ENCODE measurements at places on chromosomes 16 and 17.

- no peak for DNase-seq
These were observed 489.9 kb upstream of the CDH5 start for GRCh38 chr16:65876624-65877023.

- no peak for DNase-seq
These were observed 93.7 kb downstream of the TANGO6 start for GRCh38 chr16:68936736-68937631.

DNA sequence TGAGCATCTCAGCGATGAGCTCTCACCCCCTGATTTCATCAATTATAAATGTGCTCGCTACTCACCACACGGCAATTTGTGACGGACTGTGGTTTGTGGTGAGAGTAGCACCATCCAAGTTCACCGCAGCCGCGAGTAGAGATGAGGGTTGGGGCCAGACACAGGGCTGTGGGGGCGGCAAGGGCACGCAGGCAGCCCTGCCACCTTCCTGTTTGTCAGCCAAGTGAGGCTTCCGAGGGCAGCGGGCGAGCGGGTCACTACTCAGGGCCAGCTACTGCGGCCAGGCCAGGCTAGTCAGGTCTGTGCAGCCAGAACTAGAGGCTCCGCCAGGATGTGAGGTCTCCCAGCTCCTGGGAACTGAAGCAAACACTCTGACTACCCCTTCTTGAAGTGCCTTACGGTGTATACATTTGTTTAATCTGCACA is 39.6 kb upstream of the MEOX1 start:
- no peak for DNase-seq

GRCh38 chr16:4204521-4204920 is 37.4 kb downstream of the SRL start:
- no peak for DNase-seq

- DNase-seq: no peak
These were observed 486.5 kb downstream of the CDH13 start for GRCh38 chr16:83113317-83113716.

DNA sequence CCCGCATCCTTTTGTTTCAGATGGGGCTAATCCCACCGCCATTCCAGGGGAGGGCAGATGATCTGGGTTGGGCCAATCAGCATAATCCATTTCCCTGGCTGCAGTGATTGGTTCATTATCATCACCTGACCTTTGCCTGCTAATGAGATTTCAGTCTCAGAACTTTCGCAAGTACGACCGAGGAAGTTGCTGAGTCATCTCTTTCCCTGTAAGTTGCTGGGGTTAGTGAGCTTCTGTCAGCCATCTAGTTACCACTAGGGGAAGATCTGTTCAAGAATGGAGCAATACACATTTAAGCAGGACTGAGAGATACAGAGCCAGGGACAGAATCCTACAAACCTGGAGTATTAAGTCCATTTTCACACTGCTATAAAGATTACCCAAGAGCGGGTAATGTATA is 65.3 kb upstream of the NUDT7 start:
- DNase-seq: no peak

All from NCI-H146 (cell line).